ENCODE measurements at places on chromosomes 2 and 18.

DNA sequence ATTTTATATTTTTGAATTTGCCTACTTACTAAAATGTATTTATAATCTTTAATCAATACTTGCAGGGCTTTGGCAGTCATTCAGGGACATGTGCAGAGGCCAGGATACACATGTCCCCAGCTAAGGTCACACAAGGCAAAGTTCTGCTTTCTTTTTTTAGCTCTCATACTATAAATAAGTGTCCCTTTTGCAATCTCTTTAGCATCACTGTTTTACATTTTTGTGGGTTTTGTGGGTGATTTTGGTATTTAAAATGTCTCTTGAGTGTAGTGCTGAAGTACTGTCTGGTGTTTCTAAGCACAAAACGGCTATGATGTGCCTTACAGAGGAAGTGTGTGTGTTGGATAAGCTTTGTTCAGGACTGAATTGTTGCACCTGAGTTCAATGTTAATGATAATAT is 309.0 kb upstream of the GULP1 start:
- ATAC-seq = no peak

GRCh38 chr2:29423061-29423666 is 307.9 kb downstream of the CLIP4 start:
- ATAC-seq = no peak

DNA sequence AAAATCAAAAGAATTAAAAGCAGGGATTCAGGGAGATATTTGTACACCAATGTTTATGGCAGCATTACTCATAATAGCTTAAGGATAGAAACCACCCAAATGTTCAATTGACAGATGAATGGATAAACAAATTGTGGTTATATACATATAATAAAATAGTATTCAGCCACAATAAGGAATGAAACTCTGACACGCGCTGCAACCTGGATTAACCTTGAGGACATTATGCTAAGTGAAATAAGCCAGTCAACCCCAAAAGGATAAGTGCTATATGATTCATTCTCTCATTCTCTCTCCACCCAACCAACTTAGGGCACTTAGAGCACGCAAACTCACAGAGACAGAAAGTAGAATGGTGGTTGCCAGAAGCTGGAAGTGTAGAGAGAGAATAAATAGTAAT is 216.8 kb upstream of the SLC14A2 start:
- ATAC-seq = no peak

DNA sequence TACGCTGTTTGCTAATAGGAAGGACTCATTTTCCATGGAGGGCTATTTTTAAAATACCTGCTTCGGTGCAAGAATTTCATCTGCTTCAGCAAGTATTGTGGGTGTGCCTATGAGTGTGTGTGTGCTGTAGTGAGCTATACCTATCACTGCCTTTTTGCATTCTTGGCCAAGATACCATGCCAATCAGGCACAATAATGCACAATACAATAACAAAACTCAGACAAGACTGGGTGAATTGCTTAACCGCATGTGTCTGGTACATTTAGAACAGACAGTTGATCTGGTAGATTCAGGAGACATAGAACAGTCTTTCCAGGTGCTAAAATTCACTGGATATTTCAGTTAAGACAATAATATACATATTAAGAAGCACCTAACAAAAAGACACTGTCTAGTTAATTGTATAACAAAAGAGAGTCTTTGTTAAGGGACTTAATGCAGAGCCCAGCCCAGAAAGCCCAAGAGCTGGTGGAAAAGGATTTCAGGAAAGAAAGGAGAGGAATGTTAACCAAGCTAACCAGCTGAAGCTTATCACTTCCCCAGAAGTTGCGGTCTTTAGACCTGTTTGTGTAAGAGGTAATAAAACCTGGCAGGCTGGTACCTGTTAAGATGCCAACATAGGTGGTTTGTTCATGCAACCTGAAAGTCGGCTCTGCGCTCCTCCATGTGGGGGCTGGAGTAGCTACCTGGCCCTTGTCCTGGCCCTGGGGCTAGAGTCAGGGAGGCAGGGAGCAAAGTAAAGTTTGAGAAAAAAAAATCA is 153.3 kb upstream of the RBMS1 start:
- no peak for ATAC-seq

- ATAC-seq = no peak
Measured at GRCh38 chr2:177495945-177496344, 103.4 kb downstream of the AGPS start.

DNA sequence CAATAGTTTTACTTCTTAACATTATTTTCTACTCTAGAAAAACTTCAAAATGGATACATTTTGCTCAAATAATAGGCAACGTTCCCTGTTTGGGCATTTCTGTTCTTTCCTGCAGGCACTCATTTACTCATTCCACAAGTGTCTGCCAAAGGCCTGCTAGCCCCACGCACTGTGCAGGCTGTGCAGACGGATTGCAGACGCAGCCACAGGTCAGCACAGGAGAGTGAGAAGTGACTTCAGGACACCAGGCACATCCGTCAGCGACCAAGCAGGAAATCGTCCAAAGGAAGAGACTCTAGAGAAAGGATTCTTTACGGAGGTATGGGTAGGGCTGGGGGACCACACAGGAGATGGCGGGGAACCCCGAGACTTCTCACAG is 103.0 kb upstream of the AGAP1 start:
- ATAC-seq = no peak

DNA sequence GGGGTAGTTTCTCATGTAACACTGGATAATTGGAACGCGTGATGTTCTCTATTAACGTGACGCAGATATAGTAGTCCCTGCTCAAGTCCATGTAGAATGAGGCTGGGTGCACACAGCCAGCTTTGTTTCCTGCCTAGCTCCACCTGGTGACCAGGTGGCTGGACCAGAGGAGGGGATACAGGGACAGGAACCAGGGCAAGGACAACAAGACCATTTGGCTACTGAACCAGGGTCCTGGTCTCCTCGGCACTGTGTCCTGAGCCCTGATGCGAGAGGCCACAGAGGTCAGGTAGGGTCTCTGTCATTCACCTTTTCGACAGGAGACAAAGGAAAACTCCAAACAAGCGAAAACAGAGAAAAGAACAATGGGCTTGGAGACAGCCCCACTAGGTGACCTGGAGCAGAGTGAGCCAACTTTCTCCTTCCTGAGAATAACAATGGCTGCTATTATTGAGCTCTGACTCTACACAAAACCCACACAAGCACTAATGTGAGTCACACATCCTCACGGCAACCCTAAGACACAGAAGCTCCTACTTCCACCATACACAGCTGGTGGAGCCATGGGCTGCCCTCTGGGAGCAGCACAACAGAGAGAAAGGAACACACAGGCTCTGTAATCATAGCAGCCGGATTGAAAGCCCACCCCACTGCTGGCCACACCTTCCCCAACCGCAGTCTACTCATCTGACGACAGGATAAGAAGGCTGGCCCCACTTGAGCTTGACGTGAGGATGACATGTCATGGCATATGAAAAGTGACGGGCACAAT is 67.3 kb upstream of the TEX51 start:
- no peak for ATAC-seq

- no peak for ATAC-seq
Measured at GRCh38 chr18:47081578-47081977, 46.2 kb upstream of the ELOA2 start.

- ATAC-seq = no peak
Measured at GRCh38 chr18:4821801-4822200, 366.7 kb upstream of the DLGAP1 start.

DNA sequence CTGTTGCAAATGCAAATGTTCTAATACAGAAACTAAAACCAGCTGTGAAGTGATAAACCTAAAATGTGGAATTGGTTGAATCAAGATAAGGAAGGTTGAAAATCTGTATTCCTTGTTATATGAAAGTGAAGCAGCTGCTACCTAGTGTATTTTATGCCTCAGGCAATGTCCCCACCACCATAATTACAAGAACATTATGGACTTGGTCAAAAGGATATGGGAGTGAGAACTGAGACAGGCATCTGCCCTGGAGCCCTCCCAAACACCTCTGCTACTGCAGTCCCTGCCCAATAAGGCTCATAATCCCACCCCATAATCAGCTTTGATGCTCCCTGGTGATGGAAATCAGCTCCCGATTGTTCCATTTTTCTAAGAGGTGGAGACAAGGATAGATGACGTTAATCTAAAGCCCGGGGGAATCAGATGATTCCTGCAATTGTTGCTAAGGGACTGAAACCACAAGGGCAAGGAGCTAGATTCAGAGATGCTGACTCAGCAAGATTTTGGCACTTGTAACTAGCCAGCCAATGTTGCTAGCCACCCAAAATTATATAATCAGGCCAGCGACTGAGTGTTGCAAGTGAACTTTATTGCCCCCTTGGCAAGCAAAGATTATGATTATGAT is 69.5 kb downstream of the EVA1A start:
- ATAC-seq = no peak

DNA sequence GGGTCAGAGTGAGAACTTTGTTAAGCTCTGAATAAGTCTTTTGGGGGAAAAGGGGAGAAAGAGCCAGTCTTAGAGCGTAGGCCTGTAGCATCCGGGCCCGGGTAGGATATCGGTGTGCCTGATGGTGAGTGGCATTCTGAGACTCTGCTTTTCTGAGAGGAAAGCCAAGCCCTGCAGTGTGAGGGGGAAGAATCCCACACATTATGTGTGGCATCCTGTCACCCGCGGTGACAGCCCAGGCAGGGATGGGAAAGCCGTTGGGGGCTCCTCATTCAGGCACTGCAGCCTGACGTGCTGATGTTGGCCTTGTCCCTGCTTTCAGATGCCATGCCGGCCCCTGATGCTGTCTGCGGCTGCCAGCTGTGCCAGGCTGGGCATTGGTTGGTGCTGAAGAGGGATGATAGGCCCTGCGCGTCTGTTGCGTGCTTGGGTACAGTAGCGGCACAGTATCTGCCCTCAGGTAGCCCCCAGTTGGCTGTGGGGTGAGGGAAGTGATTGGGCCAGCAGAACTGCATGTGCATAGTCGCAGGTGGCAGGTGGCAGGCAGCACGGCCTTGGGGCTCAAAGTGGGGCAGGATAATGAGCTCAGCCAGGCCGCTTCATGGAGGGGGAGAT is 37.6 kb downstream of the GLI2 start:
- ATAC-seq = no peak

DNA sequence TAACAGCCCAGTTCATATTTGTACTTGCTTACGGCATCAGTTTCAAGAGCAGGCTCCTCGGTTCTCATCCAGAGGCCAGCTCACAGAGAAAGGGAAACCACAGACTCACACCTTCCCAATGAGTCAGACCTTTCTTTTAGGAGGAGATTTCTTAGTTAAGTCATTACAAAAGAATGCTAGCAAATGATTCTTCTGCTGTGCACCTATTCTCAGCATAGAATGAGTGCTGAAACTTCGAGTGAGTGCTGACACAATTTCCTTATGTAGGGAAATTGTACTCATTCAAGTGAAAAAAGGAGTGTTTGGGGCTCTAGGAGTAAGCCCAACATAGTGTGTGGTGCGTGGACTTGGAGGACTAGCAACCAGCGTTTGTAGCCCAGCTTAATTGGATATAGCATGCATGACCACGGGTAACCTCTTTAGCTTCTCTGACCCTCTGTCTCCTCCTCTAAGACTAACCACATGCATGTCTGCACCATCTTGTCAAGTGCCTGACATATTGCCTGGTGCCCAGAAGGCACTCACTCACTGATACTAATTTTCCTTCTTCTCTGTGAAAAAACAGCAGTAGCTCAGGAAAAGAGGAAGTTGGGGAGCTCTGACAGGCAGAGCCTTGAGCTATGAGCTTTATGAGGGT is 87.0 kb downstream of the ALPK2 start:
- ATAC-seq = no peak

- no peak for ATAC-seq
Measured at GRCh38 chr2:169964740-169965139, 137.5 kb downstream of the UBR3 start.

GRCh38 chr2:219123356-219124135 is 37.1 kb downstream of the NHEJ1 start:
- no peak for ATAC-seq

GRCh38 chr2:2263196-2263829 is 67.8 kb downstream of the MYT1L start:
- ATAC-seq = no peak

DNA sequence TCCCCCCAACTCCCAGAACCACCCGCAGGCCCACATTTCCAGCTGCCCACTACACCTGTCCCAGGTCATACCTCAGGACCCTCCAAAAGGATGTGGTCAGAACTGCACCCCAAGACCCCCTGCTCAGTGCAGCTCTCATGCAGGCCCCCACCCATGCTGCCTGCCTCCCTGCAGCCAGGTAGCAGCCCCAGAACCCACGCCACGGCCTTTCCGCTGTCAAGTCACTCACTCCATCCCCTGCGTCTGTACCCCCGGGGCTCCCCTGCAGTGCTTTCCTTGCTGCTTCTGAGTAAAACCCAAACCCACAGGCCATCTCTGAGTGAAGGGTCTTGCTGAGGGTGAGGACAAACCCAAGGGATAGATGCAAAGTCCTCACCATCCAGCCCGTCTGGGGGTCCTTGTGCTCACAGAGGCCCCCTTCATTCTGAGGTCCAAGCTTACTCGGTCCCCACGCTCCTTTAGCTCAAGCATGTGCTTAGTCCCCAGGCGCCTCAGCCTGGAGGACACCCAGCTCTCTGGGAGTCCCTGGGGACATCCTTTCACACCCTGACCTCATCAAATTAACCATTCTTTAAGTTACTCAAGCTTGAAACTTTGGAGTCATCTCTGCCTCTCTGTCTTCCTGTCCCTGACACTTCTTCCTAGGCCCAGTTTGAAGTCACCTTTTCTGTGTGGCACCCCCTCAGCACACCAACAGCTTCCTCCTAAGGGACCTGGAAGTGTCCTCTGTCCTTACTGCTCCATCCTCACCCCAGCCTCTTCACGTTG is 130.1 kb downstream of the SMAD7 start:
- no peak for ATAC-seq

DNA sequence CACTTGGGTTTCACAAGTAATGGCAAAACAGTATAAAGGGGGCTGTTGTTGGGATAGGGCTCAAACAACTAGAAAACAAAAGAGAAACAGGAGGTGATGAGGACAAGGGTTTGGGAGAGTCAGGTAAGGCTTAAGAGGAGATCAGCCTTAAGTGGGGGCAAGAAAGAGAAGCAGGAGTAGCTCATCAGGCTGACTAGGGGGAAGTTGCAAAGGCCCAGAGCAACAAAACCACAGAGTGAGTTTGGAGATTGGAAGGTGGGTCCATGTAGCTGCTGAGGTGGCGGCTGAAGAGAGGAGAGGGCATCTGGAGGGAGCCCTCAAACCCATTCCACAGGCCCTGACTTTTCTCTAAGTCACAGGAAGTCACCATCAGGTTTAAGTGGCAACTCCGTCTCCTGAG is 126.0 kb downstream of the MREG start:
- no peak for ATAC-seq

DNA sequence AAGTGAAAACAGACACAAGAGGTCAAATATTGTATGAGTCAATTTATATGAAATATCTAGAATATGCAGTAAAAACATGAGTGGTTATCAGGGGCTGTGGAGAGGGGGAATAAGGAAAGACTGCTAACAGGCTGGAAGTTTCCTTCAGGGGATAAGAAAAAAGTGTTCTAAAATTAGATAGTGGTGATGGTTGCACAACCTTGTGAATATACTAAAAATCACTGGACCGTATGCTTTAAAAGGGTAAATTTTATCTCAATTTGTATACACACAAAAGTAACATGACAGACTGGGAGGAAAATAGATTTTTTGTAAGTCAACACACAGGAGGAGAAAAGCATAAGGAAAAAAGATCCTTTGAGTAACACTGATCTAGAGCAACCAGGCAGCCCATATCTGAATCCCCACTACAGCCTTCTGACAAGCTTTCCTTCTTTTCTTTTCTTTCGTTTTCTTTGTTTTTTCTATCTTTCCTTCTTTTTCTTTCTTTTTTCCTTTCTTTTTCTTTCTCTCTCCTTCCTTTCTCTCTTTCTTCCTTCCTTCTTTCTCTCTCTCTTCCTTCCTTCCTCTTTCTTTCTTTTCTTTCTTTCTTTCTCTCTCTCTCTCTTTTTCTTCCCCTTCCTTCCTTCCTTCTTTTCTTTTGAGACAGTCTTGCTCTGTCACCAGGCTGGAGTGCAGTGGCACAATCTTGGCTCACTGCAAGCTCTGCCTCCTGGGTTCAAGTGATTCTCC is 95.4 kb downstream of the AAK1 start:
- no peak for ATAC-seq
